ENCODE measurements at places on chromosomes 11 and 22.

DNA sequence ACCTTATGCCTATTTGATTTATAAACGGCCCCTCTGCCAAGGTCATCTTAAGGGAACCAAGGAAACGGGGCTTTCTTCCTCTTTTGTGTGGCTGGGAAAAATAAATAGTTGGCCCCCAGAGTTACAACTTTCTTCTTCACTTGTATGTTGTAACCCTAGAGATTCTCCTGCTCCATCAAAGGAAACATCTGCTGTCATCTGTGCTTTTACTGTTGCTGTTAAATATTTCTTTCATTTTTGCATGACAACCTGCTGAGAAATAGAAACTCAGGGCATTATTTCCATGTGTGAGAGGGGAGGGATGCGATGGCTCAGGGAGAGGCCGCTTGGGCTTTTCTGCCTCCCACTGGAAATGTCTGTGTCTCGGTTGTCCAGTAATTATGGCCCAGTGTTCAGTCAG, 21.8 kb upstream of the CDC42EP2 start:
- no peak for DNase-seq

- no peak for DNase-seq
Measured at GRCh38 chr11:45247433-45247832, 38.7 kb downstream of the SYT13 start.

- no peak for DNase-seq
Measured at GRCh38 chr11:111409915-111410314, 30.8 kb upstream of the POU2AF1 start.

- no peak for DNase-seq
Measured at GRCh38 chr22:26502688-26503561, 9.3 kb downstream of the TFIP11 start.

DNA sequence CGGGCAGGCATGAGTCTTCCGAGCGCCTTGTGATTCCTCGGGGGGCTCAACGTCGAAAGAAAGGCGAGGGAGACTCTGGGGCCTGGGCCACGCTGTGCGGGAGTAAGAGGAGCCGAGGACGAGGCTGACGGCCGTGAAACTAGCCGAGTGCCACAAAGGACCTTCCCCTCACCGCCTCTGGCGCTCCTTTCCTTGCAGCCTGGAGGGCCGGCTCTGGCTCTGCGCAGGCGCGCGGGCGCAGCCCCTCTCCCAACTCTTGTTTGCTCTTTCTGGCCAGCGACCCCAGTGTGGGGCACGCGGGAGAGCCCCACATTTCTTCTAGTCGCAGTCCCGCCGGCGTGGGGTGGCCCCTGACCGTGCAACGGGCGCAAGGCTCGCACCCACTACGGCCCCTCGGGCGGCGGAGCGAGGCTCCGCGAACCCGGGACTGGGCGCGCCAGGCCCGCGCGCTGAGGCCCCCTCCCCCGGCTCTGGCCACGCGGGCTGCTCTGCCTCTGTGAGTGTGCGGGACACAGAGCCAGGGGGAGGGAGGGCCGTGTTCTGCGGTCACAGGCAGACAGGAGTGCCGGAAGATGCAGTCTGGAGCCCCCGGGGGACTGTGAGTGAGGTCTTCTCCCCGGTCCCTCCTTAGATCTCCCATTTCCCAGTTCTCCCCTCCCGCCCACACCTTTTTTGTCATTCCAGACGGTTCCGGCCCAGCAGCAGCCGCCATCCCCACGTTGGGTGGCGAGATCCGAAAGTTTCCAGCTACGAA, 1.0 kb upstream of the TOB2 start:
- DNase-seq: peak; percentile 25

DNA sequence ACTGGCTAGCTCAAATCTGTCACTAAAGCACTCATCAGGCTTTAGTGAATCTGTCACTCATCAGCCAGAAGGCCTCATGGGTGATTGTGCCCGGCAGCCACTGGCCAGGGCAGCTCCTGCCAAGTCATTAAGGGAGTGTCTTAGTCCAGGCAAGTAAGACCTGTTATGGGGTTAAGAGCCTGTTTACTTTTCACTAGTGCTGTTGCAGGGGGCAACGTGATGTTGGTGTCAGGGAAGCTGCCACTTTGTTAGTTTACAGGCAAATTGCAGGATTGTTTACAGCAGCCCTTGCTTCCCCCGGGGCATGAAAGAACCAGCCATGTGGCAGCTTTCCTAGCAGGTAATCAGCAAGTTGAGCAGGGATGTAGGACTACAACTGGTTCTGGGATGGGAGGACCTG, 155.6 kb upstream of the NCAM1 start:
- no peak for DNase-seq

GRCh38 chr11:113974741-113975470, at the start of gene HTR3A:
TSS of gene HTR3A (plus strand) at chr11:113975108. CDS start at chr11:113975326, 218 bp downstream.
- no peak for DNase-seq

DNA sequence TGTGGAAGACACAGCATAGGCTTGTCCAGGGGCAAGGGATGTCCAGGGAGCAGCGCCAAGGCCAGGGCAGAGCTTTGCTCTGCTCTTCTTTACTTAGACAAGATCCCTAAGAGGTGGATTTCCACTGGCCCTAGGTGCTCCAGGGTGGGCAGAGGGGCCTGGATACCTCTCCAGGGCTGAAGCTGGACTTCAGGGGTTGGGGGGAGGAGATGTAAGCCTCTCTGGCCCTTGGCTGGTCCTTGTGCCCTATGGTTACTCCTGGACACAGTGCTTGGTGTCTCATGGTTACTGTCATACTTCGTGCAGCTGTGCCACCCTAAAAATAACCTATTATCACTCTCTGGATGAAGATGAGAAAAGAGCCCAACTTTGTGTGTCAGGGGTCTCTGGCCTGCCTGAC, 12.9 kb upstream of the KCNJ11 start:
- DNase-seq: no peak

DNA sequence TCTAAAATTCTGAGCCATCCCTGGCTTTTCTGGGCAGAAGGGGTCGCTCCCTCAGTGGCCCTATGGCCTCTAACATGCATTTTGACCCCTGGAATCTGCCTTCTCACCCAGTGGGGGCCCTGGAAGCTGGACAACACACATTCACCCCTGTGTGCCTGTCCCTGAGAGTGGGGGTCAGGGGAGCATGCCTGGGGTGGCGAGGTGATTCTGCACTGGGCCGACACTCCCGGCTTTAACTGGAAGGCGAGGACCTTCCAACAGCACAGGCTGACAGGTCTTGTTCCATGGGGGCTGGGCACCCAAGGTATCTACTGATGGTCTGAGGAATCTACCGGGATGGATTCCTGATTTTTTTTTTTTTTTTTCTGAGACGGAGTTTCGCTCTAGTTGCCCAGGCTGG, 10.7 kb downstream of the PPM1F start:
- DNase-seq: no peak

- DNase-seq: no peak
Measured at GRCh38 chr11:61828379-61828628, 204 bp downstream of the FADS2 start.

DNA sequence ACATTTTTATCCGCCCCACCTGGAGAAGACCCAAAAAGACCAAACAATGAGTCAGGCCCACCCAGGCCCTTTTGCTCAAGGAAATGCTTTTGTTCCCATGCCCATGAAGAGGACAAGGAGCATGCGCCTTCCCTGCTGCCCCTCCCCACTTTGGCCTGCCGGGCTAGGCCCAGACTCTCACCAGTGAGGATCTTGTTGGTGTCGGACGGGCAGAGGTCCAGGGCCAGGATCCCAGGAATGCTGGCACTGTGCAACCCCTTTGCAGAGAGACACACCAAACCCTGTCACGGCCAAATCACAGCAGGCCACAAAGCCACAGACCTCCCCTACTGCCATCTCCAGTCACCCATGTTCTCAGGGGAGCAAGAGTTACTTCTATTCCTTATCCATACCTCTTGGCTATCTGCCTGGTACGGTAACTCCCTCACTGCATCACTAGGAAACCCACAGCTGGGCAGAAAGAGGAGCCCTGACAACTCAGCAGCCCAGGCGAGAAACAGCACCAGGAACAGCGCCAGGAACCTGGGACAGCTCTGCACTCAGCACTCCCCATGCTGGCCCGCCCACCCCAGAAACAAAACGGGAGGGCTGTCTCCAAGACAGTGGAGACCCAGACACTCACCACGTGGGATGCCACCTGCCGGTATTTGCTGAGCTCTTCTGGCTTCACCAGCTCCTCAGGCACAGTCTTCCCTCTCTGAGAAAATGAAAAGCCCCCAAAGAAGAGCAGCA, 5.5 kb downstream of the PRPF19 start:
- DNase-seq: no peak

DNA sequence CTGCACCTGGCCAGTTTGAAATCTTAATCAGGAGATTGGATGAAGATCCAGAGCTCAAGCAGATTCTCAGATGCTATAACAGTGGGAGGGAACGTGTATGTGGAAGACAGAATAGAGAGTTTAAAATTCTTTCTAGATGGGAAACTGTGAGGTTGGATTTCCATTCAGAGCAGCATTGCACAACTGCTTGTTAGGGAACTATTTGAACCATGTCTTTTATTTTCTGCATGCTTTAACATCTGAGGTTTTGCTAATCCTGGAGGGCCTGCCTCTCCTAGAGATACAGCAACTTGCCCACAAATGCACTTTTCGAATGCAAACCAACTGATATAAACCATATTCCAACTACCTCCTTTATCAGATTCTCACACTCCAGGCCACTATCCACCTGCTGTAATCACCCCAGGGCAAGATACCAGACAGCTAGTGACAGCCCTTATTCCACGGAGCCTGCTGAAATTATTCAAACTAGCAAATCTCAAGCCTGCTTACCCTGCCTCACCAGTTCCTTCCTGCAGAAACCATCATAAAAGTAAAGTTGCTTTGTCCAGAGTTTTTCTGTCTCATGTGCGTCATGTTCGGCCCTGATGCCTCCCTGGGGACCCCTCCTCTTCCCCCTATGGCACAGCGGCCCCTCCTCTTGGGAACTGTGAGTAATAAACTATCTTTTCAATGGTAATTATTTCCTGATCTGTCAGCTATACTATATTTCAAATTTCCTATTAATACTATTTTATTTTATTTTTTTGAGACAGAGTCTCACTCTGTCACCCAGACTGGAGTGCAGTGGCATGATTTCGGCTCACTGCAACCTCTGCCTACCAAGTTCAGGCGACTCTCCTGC, 18.4 kb upstream of the SEC14L4 start:
- no peak for DNase-seq

DNA sequence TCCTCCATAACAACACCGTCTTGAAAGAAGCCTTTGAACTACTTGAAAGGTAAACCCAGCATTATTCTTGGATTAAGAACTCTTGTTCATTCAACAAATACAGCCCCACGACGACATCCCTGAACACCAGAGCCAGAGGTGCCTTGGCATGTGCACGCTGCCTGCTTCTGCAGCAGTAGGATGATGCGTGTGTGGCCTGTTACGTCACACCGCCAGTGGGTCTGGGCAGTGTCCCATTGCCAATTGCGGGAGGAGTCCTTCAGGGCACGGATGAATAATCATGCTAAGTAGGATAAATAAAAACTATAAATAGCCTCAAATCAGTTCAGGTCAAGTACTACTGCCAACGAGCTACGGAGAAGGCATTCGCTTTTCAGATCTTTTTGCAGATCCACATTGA, 380.5 kb downstream of the SHANK2 start:
- DNase-seq: peak; percentile 14

DNA sequence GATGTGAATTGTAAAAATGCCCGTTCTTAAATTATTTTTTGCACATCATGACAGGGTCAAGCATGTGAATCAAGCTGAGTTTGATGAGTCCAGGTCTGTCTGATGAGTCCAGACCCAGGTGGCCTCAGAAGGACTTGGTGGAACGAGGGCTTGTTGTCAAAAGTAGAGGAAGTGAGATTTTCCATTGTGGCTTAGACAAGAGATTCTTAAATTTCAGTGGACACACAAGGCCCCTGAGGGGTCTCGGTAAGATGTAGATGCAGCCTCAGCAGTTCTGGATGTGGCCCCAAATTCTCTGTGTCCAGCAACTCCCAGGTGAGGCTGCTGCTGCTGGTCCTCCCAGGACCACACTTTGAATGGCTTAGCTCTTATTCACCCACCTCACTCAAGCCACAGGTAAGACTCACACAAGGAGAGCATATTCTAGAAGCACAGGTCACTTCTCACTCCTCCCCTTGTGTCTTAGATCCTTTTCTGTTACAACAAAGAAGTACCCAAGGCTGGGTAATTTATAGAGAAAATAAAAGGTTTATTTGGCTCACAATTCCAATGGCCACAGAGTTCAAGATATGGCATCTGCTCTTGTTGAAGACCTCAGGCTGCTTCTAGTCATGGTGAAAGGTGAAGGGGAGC, 98.8 kb downstream of the GGTLC2 start:
- DNase-seq: no peak

DNA sequence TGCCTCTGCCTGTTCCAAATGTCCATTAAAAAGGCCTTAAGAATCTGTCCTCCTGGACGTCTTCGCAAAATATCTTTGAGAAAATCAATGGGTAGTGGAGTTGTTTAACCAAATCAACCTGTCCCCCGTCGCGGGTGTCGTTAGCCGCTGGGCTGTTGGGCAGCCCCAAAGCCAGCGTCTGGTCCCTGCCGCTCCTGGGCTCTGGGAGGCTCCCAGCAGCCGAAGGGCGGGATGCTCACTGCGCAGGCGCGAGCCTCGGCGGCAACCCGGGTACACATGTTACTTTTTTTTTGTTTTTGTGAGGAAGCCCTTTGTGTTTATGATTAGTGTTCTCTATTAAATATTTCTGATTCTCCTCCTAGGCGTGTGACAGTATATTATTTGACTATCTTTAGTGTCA, 12.6 kb downstream of the MMP10 start:
- no peak for DNase-seq

GRCh38 chr11:11416502-11416901, 63.5 kb upstream of the CSNK2A3 start:
- DNase-seq: peak; percentile 54

- DNase-seq: no peak
Measured at GRCh38 chr11:77351281-77351886, 49.9 kb upstream of the GDPD4 start.

DNA sequence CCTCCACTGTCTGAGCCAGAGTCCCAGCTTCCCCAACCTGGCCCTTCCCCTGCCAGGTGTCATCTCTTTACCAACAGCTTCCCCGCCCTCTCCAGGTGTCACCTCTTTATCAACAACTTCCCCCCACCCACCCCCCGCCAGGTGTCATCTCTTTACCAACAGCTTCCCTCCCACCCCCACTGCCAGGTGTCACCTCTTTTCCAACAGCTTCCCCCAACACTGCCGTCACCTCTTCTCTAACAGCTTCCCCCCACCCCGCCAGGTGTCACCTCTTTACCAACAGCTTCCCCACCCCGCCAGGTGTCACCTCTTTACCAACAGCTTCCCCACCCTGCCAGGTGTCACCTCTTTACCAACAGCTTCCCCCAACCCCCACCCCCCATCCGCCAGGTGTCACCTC, 29.8 kb upstream of the TTLL12 start:
- no peak for DNase-seq

- DNase-seq: no peak
Measured at GRCh38 chr22:45088576-45088975, 75.1 kb upstream of the NUP50 start.

GRCh38 chr22:32546496-32546895, 71.9 kb downstream of the FBXO7 start:
- DNase-seq: no peak

- DNase-seq: no peak
Measured at GRCh38 chr11:17600316-17601255, 53.5 kb downstream of the OTOG start.

- DNase-seq: no peak
Measured at GRCh38 chr22:36369004-36369921, 18.5 kb downstream of the MYH9 start.

GRCh38 chr22:30574095-30574981, at the start of gene GAL3ST1:
TSS of gene GAL3ST1 (minus strand) at chr22:30574665. CDS start at chr22:30557392, 17,273 bp downstream.
- DNase-seq: no peak

- no peak for DNase-seq
Measured at GRCh38 chr11:128645968-128646367, 47.9 kb upstream of the FLI1 start.

GRCh38 chr11:11081288-11081687, 223.4 kb upstream of the ZBED5 start:
- no peak for DNase-seq
